HFFc6 (cell line): ENCODE measurements at places on chromosomes 11 and 22.

GRCh38 chr11:98771791-98772190 is 249.0 kb upstream of the CNTN5 start:
- DNase-seq, result no peak

GRCh38 chr11:11454671-11455223 is 101.7 kb upstream of the CSNK2A3 start:
- DNase-seq, result no peak

DNA sequence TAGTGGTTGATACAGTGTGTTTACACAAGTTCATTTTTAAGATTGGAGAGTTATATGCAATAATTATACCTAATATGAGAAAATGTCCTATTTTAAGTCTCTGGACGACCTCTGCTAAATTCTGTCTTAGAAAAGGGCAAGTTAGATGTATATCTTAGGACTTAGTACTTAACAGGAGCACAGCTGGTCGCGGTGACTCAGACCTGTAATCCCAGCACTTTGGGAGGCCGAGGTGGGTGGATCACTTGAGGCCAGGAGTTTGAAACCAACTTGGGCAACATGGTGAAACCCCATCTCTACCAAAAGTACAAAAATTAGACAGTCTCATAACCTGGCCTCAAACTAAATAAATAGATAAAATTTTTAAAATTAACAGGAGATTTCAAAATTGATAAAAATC is 27.2 kb downstream of the BSX start:
- no peak for DNase-seq

GRCh38 chr11:95788921-95789505 is 569 bp downstream of the FAM76B start:
- peak; percentile 52 for DNase-seq

DNA sequence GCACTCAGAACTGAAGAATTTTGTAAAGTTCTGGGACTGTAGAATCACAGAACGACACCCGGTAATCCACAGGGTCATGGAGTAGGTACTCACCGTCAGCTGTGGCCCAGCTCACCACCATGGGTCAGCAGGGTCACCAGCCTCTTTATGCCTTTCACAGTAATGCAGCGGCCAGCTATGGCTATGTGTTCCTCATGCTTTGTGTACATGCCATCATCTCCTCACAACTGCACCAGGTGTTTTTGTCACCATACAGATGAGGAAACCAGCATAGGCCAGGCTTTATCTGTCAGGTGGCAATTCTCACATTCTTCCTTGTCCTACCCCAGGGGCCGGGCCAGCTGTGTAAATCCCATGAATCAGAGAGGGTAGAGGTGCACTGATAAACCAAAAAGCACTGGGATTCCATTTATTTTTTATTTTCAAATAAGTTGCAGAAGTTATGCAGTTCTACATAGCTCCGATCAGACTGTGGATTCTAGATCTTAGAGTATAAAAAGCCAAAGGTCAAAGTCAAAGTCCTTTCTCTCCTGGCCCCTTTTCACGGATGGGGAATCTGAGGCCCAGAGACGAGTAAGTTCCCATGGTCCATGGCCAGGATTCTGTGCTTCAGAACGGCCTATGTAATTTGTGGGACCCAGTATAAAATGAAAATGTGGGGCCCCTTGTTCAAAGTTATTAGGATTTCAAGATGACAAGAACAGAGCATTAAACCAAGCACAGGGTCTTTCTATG is 17.5 kb downstream of the TSKU start:
- no peak for DNase-seq

GRCh38 chr11:15097411-15097810 is 17.3 kb upstream of the INSC start:
- no peak for DNase-seq

GRCh38 chr11:73350908-73351636 is 25.1 kb upstream of the RELT start:
- peak; percentile 53 for DNase-seq

GRCh38 chr11:9787981-9788521 is 124.2 kb downstream of the SWAP70 start:
- DNase-seq, result peak; percentile 94

- DNase-seq, result no peak
Observed at GRCh38 chr11:18766015-18766414, 25.6 kb downstream of the PTPN5 start.
